ENCODE measurements at places on chromosomes 7 and 10.

DNA sequence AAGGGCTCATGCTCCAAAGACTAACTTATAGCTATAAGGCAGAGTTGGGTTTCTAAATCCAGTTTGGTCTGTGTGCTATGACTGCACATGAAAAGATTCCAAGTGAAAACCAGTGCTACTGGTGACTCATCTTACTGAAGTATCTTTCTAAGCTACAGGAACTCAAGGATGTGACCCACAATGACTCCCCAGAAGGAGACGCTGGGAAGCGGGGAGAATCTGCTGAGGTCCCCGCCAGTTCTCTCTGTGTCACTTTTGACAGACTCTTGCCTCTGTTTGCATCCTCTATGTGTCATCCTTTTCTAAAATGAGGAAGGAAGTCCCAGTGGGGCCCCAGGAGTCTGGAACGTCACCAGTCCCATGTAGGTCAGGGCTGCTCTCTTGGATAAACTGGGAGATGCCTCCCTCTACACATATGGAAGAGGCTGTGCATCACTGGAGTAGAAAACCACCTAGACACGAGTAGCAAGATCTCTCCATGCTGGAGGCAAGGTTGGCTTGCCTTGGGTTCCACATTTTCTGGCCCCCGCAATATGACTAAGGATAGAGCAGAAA, 28.8 kb upstream of the GPR26 start:
- no peak for ATAC-seq

DNA sequence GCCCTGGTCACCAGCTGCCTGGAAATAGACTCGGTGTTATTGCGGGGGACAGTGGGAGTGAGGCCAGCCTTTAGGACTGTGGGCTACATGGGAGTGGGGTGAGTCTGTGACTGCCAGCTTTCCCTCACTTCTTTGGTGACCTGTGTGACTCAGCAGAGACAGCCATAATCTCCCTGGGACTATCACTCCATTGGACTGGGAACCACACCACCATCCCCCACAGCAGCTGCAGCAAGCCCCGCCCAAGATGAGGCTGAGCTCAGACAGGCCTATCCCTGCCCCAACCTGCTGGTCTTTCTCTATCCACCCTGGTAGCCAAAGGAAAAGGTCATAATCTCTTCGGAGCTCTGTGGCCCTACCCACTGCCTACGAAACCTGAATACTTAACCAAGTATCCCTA, 263.2 kb downstream of the FZD1 start:
- ATAC-seq, result no peak

GRCh38 chr7:129843365-129843898, 109.3 kb downstream of the UBE2H start:
- ATAC-seq, result no peak

DNA sequence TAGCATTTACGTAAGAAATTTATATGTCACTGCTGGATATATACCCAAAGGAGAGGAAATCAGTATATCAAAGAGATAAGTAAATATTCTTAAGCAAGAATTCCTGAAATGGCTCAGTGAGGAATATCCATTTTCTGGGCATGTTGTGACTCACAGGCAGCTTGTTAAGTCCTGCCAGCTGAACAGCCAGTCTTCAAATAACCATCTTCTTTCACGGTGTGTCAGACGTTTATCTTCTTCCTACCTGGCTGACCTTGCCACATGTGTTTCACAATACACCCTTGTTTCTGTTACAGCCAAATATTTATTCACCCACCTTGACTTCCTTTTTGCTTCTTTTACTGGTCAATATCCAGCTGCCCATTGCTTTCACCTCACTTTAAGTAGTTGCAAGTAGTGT, 648.1 kb downstream of the ANKRD7 start:
- ATAC-seq, result no peak

DNA sequence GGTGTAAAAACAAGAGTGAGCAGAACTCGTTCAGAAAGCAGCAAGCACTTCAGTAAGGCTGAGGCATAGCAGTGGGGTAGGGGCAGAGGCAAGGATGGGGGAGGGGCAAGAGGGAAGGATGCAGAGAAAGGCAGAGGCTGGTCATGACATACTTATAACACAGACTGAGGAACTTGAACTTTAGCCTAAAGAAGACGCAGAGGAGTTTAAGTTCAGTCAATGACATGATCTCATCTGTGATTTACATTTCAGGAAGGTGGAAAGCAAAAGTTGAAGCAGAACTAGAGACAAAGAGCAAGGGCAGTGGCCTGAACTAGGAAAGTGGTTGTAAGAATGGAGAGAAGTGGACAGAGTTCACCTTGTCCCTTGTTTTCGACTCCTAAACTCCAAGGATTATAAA, 15.8 kb downstream of the MACC1 start:
- ATAC-seq, result no peak

All from activated CD4-positive, CD25-positive, alpha-beta regulatory T cell treated with anti-CD3 and anti-CD28 coated beads, Interleukin-2, amount 50 U/mL, for 24 hours (primary cell).